ENCODE measurements at places on chromosomes 4 and X.

DNA sequence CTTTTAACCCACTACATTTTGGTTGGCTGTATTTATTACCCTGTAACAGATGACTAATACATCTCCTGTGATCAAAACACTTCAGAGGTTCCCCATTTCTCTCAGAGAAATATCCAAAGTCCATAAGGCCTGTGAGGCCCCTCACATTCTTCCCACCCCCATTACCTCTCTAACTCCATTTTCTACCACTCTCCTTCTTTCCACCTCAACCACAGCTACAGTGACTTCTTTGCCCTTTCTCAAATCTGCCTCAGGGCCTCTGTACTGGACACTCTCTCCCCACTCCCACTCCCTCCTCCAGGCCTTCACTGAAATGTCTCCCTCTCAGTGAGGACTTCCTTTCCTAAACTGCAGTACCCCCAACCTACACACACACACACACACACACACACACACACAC, 8.4 kb upstream of the TMEM144 start:
- no peak for DNase-seq

GRCh38 chrX:10043386-10043785, 76.2 kb downstream of the CLDN34 start:
- DNase-seq: no peak

DNA sequence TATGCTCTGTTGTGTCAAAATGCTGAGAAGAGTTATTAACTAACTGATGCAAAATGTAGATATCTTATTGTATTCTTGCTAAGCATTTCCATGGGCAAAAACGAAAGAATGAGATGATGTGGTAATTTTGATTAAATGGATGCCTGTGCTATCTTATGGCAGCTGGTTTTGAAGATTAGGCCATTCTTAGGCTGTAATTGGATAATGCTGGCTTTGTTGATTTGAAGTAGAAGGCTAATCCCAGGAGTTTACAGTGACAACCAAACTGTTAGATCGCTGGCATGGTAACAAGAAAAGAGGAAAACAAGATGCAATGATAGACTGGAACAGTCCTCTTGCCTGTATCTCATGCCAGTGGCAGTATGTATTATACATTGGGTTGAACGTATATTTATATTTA, 74.1 kb upstream of the WDR44 start:
- DNase-seq: no peak

GRCh38 chrX:9897761-9898161, 69.4 kb upstream of the CLDN34 start:
- peak; percentile 84 for DNase-seq

DNA sequence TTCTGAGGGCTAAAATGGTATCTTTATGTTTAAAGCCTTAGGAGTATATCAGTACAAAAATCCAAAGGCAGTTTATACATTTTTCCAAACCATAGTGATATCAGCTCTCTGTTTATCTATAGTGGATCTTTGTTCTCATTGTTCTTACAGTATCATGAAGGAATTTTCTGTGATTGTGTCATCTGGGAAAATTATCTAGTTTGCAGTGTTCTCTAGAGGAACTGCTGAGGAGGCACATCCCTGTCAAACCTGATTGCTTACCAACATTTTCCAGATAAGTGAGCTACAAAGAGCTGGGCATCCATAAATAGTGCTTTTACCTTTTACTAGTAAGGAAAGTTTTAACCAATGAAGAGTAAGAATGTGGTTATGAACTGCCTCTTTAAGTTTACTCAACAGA, 44.9 kb upstream of the SLC25A31 start:
- DNase-seq: peak; percentile 13

- DNase-seq: no peak
These were observed 40.3 kb upstream of the MAB21L2 start for GRCh38 chr4:150541681-150542080.

GRCh38 chr4:138775489-138775888, 240.1 kb upstream of the NOCT start:
- no peak for DNase-seq

DNA sequence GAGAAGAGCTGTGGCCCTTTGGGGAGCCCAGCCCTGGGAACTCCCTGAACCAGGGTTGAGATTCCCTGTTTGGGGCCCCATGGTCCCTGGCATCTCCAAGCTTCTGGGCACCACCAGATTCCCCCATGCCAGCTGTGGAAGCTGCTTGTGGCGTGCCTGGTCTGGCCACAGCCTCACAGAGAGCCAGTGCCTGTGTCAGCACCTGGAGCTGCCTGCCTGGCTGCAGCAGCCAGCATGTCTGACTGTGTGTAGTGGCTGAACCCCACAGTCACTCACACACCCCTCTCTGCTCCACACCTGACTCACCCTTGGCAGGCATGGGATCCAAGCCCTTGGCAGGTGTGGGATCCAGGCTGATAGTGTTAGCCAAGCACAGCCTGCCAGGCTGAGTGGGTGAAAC, 97.2 kb upstream of the GALNTL6 start:
- no peak for DNase-seq

- no peak for DNase-seq
These were observed 291.6 kb upstream of the ARSJ start for GRCh38 chr4:114271031-114271430.

- DNase-seq: no peak
These were observed 94.7 kb upstream of the CXXC4 start for GRCh38 chr4:104589264-104589868.

GRCh38 chr4:123786920-123787319, 390.3 kb downstream of the SPRY1 start:
- DNase-seq: peak; percentile 31

- DNase-seq: peak; percentile 62
These were observed 969 bp downstream of the STIM2 start for GRCh38 chr4:26861434-26862186.

DNA sequence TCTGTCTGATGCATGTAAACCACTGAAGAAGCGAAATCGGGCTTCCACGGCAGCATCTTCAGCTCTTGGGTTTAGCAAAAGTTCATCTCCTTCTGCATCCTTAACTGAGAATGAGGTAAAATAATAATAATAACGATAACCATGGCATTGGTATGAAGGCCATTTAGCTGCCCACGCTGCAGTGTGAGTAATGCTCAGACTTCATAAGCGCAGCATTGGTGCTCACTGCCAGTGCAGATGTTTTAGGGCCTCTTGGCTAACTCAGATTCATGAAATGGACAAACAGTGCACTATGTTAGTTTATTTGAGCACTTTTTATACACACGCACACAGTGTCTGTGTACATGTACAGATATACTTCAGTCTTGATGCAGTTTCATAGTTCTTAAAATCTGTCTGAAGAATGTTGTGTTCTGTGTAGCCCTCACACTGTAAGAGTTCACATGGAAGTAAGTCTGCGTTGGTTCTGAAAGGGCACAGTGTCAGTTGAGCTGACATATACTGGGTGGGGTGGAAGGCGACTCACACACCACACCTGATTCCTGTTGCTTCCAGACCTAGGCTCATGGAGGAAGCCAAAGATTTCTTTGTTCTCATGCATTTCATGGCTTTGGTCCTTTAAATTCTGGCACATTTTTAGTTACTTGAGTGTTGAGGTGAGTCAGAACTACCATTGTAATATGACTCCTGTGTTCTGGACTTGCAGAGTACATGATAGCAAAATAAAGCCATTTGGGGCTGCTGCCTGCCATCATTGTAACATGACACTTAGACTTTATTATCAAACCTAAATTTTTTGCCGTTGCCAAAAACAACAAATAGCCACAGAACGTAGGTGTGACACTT, 68.7 kb downstream of the NSD2 start:
- peak; percentile 85 for DNase-seq

- no peak for DNase-seq
These were observed 622.4 kb downstream of the BCOR start for GRCh38 chrX:39475372-39475771.

- DNase-seq: no peak
These were observed 118.9 kb downstream of the CEP44 start for GRCh38 chr4:174402470-174403176.

GRCh38 chrX:50996930-50997329, 86.4 kb downstream of the BMP15 start:
- no peak for DNase-seq

GRCh38 chr4:56731857-56732256, 50.8 kb upstream of the HOPX start:
- DNase-seq: no peak

DNA sequence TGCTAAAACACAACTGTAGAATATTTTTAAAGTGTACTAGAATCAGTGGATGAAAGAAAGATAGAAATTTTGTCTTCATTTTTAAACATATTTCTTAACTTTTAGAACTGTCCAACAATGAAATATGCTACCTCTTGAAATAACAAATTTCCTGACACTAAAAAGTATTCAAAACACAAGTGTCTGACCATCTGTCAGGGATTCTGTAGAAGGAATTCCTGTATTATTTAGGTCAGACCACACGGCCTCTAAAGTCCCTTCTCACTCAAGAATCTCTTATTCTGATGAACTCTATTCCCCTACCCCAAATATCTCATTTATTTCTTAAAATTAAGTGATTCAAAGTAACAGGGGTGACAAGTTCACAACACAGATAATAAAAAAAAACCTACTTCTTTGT, 99.1 kb downstream of the MAML3 start:
- DNase-seq: no peak

DNA sequence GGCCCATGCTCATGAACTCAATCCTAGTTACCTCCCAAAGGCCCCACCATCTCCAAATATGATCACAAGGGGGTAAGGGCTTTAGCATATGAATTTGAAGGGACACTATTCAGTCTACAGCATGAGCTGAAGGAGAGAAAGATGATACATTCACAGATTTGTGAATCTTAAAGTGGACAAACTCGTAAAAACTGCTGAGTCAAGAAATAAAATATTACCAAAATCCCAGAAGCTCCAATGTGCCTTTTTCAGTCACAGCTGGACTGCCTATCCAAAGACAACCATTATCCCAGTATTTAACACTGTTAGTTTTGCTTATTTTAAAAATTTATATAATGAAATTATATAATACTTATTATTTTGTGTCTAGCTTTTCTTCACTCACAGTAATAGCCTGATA, 109.0 kb downstream of the CXXC4 start:
- DNase-seq: no peak

DNA sequence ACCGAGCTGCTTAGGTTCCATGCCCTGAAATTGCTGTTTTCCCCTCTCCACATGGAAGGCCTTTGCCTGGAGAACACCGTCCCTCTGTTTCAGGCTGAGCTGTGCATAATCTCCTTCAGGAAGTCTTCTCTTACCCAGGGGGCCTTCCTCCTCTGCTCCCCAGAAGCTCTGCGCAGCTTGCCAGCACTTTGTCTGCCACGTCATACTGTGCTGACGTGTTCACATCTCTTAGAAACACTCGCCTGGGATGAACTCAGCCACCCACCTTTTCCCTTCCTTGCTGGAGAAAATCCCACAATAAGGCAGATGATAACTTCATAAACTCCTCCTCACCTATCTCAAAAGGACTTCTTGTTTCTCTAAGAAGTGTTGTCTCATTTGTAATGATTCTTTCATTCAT, 110.7 kb downstream of the ARHGAP10 start:
- DNase-seq: peak; percentile 48

DNA sequence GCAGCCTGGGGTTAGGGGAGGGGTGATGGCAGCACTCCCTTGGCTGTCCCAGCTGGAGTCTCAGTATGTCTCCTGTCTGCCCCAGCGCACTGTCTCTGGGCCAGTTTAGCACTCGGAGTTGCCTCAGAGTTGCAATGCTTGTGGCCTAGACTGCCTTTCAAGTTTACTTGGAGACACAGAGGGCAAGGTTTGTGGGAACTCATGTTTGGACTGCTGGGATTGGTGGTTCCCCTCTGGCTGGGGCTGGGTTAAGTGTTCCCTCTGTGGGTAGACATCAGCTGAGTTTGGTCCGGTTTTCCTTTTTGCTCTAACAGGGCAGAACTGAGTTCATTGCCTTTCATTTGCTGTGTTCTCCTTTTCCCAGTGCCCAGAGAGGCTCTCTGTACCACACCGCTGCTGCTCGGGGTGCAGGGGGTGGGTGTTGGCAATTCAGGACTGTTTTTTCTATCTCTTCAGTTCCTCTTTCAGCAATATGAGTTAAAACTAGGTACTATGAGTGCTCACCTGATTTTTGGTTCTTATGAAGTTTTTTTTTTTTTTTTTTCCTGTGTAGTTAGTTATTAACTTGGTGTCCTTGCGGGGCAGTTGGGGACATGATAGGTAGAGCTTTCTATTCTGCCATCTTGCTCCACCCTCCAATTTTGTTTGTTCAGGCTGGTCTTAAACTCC, 17.2 kb downstream of the RAB33B start:
- no peak for DNase-seq

GRCh38 chrX:10932842-10933440, 178.2 kb upstream of the HCCS start:
- peak; percentile 34 for DNase-seq

DNA sequence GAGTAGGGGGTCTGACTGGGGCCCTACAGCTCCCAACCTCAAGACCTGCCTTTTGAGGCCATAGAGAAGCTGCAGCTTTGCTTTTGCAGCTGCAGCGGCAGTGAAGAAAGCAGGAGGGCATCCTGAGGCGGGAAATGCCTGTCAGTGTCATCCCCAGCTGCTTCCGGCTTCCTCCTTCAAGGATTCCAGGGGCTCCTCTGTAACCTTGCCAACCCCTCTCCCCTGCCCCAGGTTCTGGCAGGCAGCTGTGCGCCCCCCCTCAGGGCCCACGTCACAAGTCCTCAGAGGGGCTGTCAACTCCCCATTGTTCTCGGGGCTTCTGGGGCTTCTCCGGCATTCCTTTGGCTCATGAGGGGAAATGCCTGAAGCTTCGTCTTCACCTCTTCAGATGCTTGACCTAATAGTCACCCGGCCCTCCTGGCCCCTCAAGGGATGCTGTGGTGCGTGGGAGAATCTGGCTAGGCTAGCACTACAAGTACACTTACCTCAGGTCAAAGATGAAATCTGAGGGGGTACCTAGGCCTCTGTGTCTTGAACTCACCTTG, 31.9 kb downstream of the APLN start:
- peak; percentile 87 for DNase-seq

- DNase-seq: no peak
These were observed 34.7 kb downstream of the MSL3 start for GRCh38 chrX:11792461-11793421.

DNA sequence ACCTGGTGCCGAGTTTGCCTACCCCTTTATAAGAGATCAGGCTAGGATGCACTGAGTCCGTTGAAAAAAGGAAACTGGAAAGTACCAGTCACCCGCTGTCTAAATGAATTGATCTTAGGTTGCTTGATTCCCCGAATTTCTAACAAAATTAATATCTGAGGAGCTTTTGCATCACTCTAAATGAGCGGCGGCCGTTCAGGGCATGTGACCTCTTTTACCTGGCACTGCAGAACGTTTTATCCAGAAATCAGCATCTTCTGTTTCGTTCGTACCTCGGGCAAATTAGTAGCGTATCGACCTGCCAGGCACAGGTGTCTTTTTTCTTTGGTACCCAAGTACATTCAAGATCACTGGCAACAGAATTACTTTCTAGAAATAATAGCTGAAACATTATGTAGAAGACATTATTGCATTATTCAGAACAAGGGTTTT, 876 bp downstream of the KLHL2 start:
- no peak for DNase-seq
